NCI-H2029 treated with DMSO at 0.1 percent for 48 hours (cell line): ENCODE measurements at places on chromosomes 2 and 18.

DNA sequence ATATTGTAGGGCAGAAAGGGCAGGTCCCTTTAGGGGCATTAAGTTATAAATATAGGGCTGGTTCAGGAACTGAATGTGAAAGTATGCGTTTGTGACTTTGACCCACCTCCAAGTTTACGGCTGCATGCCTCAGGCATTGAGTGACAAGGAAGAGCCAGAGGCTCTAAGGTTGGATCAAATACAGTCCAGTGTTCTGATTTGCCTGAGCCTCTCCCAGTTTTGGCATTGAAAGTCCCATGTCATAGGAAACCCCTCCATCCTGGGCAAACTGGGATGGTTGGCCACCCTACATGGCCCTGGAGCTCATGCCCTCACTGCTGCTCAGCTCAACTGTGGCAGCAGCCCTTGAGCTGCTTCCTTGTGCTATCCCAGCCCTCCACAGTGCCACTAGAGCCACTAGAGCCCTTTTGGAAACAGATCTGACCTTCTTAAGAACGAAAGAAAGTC lies 29.9 kb downstream of the HK2 start:
- DNase-seq, result no peak

- DNase-seq, result no peak
Measured at GRCh38 chr2:211270257-211270656, 713.9 kb downstream of the CPS1 start.

DNA sequence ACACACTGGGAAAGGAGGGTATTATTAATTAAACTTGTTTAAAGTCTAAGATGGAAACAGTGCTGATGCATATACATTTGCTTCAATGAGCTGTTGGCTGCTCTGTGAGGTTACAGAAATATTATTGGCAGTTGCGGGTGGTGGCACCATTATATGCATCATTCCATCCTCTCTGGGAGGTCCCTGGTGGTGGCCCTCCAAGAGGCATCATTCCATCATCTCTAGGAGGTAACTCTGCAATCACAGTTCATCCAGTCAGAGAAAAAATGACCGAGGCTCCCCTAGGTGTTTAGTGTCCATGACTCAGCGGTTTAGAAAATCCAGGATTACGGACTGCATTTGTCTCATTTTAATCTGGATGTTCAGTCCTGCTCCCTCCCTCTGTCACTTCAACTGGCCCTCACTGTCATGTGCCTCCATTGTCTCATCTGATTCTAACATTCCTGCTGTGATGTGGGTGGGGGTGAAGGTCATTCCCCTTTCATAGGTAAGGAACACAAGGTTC lies 15.4 kb downstream of the AFF3 start:
- DNase-seq, result no peak

GRCh38 chr18:77056344-77057005 lies 76.1 kb downstream of the MBP start:
- DNase-seq, result no peak

- DNase-seq, result no peak
Measured at GRCh38 chr2:187093771-187094412, 244.9 kb upstream of the ZSWIM2 start.

- peak; percentile 5 for DNase-seq
Measured at GRCh38 chr18:36942264-36942663, 113.3 kb downstream of the KIAA1328 start.

DNA sequence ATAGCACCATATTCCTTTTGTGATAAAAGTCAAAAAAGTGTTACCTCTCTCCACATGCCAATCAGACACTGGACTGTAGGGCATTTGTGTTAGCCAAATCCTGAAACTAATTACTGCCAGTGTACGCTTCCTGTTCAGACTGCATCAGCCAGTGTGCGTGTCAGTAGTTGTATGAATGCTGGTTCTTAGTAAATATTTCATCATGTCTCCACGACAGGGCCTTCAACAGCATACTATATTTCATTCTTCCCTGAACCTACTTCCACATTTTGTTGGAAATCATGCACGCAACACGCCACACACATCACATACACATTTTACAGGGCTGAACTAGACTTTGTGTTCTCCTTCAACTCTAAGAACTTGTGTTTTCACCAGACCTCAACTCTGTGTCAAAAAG lies 77.5 kb downstream of the EPB41L3 start:
- no peak for DNase-seq

DNA sequence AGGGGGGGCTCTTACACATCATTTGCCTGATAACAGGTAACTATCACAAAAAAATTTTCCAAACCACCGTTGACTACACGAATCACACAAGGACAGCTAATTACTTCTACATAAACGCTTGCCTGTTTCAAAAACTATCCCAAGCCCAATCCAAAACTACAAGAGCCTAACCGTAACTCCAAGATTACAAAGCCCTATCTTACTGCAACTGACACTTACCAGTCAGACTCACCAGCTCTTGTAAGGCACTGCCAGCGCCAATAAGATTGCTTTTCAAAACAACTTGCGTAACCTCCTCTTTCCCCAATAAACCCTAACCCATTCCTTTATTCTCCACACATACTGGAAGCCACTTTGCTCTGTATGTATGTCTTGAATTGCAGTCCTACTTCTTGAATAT lies 148.4 kb downstream of the NBAS start:
- no peak for DNase-seq

GRCh38 chr2:96877631-96878092 lies 7.8 kb upstream of the SEMA4C start:
- no peak for DNase-seq

DNA sequence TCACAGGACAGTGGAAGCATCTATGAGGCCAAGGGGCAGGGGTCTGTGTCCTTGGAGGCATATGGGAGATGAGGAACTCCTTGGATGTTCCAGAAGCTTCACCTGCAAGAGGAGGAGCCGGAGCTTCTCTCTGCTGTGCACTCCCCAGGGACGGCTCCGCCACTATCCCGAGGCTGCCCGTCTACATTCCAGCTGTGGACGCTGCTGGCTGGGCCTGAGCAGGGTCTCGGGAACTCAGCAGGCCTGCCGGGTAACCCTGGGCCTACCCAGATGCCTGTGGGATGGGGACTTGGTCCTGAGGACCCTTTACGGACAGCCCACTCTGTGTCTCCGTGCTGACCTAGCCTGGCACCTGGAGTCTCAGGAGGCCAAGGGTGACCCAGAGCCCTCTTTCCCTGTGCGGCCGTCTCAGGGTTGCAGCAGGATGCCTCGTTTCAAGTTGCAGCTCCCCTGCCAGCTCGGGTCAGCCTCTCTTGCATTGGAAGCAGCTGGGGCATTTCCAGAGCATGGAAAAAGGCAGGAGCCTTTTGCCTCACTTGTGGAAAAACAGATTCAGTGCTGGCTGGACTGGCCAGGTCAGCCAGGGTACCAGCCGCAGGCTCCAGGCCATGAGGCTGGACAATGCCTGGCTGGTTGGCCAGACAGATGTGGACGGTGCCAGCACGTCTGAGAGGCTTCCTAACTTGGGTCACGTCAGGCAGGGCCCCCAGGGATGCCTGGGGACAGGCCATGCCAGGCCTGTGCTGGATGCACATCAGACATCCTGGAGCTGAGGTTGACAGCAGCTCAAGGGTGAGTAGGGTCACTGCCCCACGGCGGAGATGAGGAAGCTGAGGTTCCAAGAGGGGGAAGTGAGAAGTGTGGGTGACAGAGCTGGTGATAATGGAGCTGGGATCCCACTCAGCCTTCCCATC lies 41.5 kb downstream of the SCTR start:
- DNase-seq, result no peak

DNA sequence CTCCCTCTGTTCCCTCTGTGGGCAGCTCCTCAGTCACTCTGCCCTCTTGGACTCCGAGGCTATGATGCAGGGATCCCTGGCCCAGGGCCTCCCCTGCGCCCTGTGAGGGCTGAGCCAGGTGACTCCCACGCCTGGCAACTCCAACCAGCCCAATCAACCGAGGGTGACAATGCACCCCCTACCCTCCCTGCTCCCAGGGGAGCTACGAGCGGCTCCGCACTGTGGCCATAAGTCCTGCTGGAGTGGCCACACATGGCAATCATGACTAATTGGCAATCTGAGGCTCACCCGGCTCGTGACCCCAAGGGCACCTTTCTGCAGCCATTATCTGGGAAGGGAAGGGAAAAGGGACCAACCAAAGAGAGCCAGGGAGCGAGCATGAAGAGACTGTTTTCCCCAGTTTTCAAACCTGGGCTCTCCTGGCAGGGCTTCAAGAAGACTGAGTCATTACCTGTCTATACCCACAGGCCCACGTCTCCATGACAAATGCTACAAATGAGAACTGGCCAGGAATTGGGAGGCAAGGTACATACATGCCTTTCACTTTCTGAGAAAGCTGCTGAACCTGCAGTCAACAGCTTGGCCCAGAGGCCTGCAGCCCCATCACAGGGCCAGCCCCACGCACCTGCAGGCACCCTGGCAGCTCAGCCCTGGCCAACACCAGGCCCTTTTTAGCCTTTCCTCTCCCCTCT lies 45.1 kb downstream of the RPL31 start:
- no peak for DNase-seq

DNA sequence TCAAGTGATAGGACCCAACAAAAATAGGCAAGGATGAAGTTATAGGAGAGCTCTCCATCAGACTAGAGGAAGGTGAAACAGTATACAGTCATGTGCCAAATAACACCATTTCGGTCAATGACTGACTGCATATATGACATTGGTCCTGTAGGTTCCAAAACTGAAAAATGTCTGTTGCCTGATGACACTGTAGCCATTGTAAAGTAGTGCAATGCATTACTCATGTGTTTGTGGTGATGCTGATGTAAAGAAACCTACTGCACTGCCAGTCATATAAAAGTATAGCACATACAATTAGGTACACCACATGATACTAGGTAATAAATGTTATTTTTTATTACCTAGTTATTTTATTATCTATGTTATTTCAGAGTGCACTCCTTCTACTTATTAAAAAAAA lies 147.9 kb downstream of the GREB1L start:
- no peak for DNase-seq

DNA sequence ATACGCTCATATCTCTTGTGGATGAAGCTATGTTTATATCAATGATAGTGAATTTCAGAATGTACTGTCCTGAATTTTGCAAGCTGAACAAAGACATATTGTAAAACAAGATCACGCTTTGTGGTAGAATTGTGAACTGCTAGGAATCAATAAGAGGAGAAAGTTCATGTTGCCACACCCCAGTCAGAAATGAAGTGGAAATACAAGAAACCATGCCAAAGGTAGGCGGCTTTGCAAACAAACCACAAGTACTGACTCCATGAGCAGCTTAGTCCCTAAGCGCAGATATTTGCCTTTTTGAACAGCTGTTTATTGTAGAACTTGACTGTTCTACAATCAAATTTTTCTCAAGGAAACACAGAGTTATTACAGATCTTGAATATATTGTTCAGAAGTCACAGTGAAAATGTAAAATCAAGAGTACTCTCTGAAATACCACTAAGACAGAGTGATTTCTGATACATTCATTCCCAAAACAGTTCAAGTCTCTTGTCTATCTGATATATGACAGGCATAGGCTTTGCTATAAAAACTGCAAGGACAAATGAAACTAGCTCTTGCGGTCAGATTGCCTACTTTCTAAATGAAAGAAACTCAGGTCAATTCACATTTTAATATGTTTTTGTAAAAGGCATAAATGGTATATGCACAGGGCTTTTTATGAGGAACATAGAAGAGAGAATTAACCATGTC lies 120.9 kb upstream of the CDH19 start:
- no peak for DNase-seq

DNA sequence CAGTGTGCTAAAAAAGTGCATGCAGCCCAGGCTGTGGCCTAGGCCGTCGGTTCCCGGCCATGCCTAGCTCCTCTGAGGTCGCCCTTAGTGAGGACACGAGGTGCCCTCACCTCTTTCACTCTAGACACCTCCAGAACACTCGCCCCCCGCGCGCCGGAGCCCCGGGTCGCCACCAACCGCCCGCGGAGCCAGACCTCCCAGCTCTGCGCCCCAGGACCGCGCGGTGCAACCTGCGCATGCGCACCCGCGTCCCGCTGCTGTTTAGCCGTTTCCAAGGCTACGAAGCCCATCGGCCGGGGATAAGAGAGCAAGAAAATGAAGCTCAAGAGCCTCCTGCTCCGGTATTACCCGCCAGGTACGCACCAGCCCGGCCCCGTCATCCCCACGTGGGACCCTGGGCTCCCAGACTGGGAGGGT lies at the start of gene DAW1:
Gene DAW1, plus strand, starts transcription at position 257 of the 417 bp plus-strand sequence. Its CDS starts 59 bp downstream, at position 316.
- DNase-seq, result peak; percentile 33

DNA sequence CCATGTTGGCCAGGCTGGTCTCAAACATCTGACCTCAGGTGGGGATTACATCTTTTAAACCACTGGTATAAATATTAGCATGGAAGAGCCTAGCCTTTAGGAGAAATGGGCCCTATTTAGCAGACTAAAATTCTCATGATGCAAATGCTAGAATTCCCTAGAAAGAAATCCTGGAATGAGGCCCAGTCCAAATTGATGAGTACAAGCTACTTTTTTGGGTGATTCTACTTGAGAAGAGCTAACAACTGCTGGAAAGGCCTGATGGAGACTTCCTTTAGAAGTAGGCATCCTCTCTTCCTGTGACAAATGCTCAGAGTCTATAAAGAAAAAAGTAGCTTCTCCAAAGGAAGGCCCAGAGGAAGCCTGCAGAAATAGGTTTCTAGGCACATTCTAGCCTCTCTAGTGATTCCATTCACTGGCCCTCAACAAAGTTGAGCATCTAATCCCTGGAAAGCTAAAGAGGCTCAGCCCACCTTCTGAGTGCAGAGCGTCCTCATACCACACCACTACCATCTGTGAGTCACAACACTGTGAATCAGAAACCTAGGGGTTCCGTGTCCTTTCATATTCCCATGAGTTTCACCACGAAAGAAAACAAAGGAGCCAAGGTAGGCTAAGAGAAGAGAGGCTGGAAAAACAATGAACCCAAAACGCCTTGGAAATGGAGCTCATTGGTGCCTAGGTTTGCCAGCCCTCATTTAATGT lies 183.1 kb downstream of the C1D start:
- DNase-seq, result no peak

DNA sequence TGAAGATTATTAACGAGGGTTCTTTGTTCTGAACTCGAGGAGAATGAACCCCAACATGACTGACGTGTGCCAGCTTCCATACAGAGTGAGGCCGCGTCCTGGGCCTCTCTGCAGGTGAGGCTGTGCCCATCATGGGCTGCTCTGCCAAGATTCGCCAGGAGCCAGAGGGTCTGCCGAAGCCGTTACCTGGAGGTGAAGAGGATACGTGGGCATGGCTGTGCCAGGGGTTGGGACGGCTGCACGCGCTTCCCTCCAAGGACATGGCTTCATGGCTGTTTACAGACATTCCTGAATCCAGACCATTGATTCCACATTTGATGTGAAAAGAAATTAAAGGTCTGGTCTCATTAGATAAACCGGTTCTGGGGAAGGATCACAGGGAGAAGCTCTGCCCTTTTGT lies 211.4 kb upstream of the SALL3 start:
- DNase-seq, result no peak

DNA sequence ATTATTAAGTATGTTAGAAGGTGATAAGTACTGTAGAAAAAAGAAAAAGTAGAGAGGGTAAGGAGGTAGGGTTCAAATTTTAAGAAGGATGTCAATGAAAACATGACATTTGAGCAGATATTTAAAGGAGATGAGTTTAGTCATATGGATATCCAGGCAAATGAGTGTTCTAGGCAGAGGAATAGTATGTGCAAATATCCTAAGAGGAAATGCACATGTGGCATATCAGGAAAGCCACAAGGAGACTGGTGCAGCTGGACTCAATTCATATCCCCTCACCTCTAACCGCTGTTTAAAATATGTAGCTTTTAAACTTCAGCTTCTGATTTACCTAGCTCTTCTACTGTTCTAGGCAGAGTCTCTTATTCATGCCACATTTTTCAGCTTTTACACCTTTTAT lies 9.5 kb downstream of the AGPS start:
- DNase-seq, result no peak

GRCh38 chr18:45090526-45091140 lies 409.9 kb downstream of the SETBP1 start:
- DNase-seq, result no peak
